Dermis lymphatic vessel endothelial cell (primary cell): ENCODE measurements at places on chromosomes 7 and 10. TPM values are rescaled to one million over a fixed set of nuclear protein-coding genes. Genes with fewer than 3 reads are reported as not detected.

SEC61G gene
- 177 and 180 TPM in 2 replicates for total RNA-seq

EFCAB10 gene
- not detected in 2 replicates for total RNA-seq

CPN1 gene
- total RNA-seq, result not detected in 2 replicates

SFTPD gene
- not detected in 2 replicates for total RNA-seq

C10orf67 gene
- total RNA-seq, result under 0.01 TPM in 1 of 2 replicates, not detected in the other

CYP2C19 gene
- total RNA-seq, result not detected in 2 replicates

MUC3A gene
- under 0.01 TPM in 1 of 2 replicates, not detected in the other for total RNA-seq

MRPS16 gene
- total RNA-seq, result 58.2 and 60.1 TPM in 2 replicates

PNLIP gene
- total RNA-seq, result not detected in 2 replicates

LEP gene
- total RNA-seq, result not detected in 2 replicates

OR2A42 gene
- not detected in 2 replicates for total RNA-seq

AKR1C4 gene
- total RNA-seq, result 0.09 TPM in 1 of 2 replicates, not detected in the other

FAM25C gene
- total RNA-seq, result not detected in 2 replicates

GPR85 gene
- 0.11 and 0.17 TPM in 2 replicates for total RNA-seq

CPA4 gene
- total RNA-seq, result 0.54 TPM in 1 of 2 replicates, not detected in the other
